ENCODE measurements at places on chromosomes 6 and 20.

GRCh38 chr20:25274481-25274880 lies 26.6 kb downstream of the PYGB start:
- DNase-seq: no peak

GRCh38 chr6:83117802-83118201 lies 50.3 kb downstream of the DOP1A start:
- DNase-seq: no peak

DNA sequence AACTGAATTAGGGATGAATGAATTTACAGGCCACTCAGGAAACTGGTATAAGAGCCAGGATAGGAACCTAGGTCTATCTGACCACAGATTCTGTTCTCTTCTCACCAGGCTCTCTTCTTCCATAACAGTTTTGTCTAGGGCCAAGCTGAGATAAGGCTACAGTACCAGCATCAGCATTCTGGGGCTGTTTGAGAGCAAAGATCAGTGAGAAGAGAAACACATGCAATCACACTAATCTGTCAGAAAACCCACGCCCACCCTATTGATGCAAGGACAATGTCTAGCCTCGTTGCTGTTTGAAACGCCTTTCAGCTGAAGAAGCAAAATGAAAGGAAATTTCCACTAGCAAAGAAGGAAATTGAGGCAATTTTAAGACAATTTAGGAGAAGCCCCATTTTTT lies 137.7 kb downstream of the LCA5 start:
- DNase-seq: no peak

DNA sequence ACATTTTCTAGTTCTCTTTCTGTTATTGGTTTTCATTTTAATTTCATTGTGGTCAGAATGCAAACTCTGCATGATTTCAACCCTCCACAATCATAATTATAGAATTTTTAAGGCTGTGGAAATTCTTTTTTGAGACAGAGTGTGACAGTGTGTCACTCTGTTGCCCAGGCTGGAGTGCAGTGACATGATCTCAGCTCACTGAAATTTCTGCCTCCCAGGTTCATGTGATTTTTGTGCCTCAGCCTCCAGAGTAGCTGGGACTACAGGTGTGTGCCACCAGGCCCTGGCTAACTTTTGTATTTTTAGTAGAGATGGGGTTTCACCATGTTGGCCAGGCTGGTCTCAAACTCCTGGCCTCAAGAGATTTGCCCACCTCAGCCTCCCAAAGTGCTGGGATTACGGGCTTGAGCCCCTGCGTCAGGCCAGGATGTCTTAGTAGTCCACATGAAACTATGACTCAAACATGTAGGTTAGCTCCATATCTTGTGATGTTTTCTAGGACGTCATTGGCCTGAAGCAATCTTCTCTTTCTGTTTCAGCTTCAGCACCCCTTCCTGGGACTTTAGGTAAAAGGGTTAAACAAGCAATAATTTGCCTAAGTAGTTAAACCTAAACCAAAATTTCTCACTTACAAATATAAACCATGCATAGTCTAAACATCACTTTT lies 47.4 kb upstream of the SAMD3 start:
- DNase-seq: no peak

GRCh38 chr6:1285556-1285955 lies 26.3 kb upstream of the FOXQ1 start:
- DNase-seq: no peak

- no peak for DNase-seq
Measured at GRCh38 chr6:32107406-32107805, 1.7 kb downstream of the TNXB start.

DNA sequence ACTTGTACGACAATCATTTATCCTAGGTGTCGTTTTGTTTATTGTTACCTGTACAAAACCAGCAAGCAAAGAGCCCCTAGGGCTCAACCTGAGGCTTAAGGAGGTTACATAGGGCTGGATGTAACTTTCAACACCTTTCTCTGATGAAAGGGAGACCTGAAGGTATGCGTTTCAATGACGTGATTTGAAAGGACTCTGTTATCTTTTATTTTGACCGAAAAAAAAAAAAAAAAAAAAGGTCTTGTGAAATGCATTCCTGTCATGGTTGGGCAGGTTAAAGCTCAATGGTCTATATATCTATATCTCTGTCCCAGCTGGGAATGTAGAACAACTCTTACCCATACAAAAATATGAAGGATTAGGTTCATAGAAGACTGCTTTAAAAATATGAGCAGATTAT lies 78.7 kb upstream of the SASH1 start:
- no peak for DNase-seq

DNA sequence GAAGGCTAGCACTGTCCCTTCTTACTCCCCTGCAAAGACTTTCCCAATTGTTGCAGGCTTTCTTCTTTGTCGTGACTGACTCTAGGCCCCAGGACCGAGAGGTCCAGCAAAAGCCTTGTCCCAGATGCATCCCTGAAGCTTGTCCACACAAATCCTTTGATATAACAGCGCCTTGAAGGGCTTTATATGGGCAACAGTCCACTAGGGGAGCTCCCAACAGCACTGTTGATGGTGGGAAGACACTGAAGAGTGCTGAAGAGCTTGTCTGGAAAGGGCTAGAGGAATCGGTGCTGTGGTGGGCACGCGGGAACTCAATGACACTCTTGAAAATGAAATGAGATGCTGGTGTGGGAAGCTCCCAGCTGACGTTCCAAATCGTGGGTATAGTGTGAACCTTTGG lies 316.1 kb upstream of the CDH4 start:
- no peak for DNase-seq

- DNase-seq: no peak
Measured at GRCh38 chr20:33401921-33402369, 626 bp upstream of the CDK5RAP1 start.

DNA sequence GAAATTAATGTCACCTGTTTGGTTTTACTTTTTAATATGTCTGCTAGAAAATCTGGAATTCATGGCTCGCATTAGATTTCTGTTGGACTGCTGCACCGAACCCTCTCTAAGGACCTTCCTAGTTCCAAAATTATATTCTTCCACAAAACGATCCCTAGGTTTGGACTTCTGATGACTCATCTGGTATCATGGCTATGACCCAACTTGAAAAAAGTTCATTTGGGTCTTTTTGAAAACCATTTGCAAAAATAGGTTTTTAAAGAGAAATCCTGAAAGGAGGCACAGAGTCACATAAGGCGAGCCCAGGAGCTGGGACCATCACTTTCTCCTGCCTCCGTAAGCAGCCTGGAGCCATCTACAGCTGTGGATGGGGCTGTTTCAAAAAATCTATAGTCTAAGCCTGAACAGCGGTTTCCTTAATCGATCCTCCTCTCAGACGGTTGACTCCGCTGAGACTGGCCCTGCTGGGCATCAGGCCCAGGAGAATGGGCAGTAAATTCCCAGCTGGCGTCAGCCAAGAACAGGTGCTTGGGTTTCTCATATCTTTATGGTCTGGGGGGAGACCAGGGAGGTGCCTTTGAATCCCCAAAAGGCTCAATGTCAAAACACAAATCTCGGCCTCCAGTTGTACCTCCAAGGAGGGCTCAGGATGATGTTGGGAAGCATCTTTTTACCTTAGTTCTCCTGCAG lies 44.6 kb downstream of the SLC24A3 start:
- DNase-seq: no peak

DNA sequence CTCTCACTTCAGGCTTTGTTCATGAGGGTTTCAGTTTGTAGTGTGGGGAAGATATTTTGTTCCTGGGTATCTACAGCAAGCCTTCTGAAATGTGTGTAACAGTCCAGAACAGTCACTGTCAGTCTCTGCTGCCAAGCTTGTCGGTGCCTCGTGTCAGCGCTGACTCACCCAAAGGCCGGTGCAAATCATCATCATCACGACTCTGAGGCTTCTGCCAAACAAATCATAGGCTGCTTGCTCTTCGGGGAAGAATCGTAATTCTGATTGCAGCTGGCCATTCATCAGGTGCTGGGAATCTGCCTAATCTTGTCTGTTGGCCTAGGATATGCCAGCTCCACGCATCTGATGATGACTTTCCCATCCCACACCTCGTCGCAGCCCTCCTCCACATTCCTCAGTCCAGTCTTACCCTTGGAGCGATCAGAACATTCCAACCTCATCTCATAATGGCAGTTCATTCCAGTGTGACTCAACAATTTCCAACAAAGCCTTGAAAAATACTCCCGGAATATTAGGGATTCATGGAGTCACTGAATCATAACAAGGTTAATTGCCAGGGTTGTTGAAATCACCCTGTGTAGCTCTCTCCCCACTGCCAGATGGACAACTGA lies 40.9 kb downstream of the ALDH8A1 start:
- no peak for DNase-seq

- no peak for DNase-seq
Measured at GRCh38 chr20:43938932-43939761, 24.5 kb downstream of the TOX2 start.

GRCh38 chr20:46330072-46330763 lies 21.9 kb upstream of the CDH22 start:
- no peak for DNase-seq

DNA sequence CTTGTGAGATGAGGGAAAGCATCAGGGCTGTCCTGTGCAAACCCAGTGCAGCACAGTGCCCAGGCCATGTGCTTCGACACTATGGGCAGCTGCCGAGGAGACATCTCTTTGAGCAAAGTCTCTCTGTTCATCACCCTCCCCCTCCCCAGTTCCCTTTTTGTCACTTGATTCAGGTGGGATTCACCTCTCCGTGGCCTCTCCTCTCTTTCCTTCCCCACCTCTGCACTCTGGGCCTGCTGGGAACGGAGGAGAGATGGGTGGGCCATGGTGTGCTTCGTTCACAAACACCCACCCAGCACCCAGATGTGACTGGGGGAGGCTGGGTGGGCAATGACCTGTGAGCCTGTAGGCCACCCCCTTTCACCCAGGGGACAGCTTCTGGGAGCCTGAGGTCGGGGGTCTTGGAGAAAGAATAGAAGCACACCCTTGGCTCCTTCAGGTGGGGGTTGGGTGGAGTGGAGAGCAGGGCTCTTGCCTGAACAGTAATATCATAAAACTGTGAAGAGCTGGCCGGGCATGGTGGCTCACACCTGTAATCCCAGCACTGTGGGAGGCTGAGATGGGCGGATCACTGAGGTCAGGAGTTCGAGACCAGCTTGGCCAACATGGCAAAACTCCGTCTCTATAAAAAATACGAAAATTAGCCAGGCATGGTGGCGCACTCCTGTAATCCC lies 33.5 kb upstream of the DLGAP4 start:
- no peak for DNase-seq

- no peak for DNase-seq
Measured at GRCh38 chr20:15058841-15059240, 721.4 kb upstream of the FLRT3 start.

- DNase-seq: peak; percentile 26
Measured at GRCh38 chr6:33082702-33083101, 6.9 kb downstream of the HLA-DPB1 start.

DNA sequence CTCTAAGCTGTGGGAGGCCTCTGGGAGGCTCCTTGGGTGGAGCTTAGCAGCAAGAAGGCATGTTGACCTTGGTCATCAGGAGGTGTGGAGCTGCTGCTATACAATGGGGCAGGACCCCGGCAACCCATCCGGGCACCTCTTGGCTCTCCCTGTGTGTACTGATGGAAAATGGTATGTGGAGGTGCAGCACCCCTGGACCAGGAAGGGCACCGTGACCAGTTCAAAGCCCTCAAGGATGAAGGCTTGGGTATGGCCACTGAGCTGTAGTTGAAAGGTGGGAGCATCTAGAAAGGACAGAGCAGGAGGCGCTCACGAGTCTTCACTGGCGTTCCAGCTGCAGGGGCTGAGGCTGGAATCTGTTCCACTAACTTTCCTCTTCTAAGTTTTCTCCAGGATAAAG lies 6.7 kb upstream of the IRF4 start:
- no peak for DNase-seq

DNA sequence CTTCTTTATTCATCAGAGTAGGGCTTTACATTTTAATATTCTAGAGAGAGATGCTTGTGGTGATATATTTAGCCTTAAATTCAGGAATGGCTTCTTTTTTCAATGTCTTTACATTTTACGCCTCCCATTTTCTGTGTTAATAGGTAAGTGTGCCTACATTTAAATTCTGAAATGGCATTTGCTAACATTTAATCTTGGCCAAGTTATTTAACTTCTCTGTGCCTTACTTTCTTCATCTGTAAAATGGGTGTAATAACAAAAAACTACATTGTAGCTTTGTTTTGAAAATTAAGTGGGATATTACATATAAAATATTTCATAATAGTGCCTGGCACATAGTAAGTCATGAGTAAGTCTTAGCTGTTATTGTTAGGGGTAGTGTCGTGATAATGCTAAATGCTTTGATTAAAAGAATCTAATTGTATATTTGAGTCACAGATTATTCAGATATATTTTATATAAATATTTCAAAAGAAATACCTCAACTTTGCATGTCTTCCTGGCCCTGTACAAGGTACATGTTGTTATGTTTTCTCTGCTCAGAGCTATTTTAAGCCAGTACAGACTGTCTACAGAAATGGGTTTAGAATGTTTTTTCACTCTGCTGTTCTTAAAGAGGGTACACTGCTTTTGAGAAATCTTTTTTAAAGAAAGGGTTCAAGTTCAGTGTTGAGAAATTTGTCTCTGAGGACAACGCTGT lies 18.8 kb downstream of the CARMIL1 start:
- no peak for DNase-seq

DNA sequence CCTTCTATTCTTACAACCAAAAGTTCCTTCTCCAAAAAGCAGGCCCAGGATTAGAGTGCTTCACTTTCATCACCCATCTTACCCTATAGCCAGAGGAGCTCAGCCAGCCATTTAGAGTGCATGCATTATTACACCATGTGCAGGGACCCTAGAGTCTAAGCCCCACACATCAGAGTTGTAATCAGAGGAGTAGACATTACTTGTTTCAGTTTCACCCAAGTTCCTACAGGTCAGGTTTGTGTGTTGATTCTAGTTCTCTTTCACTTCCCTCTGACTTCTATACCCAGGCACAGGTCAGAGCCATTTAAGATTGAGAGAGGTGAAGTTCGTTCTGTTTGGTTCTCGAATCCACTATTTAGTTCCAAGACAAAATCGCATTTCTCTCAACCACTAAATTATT lies 16.3 kb upstream of the ARFGEF3 start:
- no peak for DNase-seq

- no peak for DNase-seq
Measured at GRCh38 chr6:142570221-142570671, 268.4 kb downstream of the ADGRG6 start.

DNA sequence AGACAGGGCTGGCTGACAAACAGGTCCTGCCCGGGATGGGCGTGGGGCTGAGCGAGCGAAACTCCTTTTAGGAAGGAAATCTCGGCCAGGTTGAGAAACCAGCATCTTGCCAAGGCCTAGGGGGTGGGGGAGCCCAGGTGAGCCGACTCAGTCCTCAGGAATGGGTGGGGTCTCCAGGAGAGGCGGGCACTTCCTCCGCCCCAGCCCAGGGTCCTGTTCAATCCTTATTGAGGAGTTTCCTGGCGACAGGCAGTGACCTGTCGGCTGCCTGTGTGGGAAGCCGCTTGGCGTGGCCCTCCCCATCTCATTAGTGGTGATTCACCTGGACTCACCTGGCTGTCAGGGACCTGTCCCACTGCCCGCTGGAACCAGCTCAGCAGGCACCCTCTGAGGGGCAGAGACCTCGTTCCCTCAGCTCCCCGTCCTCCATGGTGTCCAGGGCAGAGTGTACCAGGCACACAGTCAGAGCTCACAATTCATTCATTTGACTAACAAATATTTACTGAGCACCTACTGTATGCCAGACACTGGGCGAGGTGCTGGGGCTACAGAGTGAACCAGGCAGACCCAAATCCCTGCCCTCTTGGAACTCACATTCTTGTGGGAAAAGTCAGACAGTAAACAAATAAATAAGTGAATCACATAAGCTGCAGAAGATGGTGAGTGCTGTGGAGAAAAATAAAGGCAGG lies 51.1 kb downstream of the FGD2 start:
- no peak for DNase-seq
